ENCODE measurements at places on chromosomes 16 and 17.

- H3K4me3 ChIP-seq: peak overlapping the region; percentile 0
- H3K27me3 ChIP-seq: no peaks in the 10 kb centered on the region
- H3K4me1 ChIP-seq: peaks cover 58% of the 10 kb centered on the region
Measured at GRCh38 chr17:48194097-48194550, 86.6 kb downstream of the SNX11 start.

DNA sequence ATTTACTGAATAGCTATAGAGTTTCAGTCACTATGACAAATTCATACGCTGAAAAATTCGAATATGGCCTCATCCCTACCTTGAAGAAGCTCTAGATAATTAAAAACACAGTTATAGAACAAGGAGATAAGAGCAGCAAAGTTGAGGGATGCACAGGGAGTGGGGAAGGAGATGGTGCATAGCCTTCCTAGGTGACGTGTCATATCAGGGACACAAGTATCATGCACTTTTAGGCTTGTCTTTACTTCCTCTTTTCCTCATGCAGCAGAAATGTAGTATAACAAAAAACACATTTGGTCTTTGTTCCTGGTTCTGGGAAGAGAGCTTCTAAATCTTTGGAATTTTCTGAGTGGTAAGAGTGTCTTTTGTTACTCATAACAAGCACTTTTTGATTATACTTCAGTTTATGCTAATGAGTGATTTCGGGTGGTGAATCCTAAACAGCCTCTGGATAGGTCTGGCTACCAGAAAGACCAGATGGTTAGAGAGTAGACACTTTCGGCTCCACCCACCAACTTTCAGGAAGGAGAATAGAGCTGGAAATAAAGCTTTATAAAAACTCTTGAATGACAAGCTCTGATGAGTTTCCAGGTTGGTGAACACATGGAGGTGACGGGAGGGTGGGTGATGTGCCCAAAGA is 341.4 kb downstream of the UTP18 start:
- no peak overlapping the region for H3K4me3 ChIP-seq
- no peaks in the 10 kb centered on the region for H3K4me1 ChIP-seq
- H3K27me3 ChIP-seq: peaks cover 16% of the 10 kb centered on the region

- peak; percentile 90 for DNase-seq
- H3K27me3 ChIP-seq: no peaks in the 10 kb centered on the region
- H3K4me3 ChIP-seq: peak within 1 kb of the TSS; percentile 94
- peaks cover 55% of the 10 kb centered on the region for H3K4me1 ChIP-seq
- peaks cover 35% of the 10 kb centered on the region for H3K36me3 ChIP-seq
Measured at GRCh38 chr17:14069251-14070021, at the start of gene COX10. Gene COX10, plus strand, starts transcription at chr17:14069504. Its CDS starts 102 bp downstream, at chr17:14069606.

DNA sequence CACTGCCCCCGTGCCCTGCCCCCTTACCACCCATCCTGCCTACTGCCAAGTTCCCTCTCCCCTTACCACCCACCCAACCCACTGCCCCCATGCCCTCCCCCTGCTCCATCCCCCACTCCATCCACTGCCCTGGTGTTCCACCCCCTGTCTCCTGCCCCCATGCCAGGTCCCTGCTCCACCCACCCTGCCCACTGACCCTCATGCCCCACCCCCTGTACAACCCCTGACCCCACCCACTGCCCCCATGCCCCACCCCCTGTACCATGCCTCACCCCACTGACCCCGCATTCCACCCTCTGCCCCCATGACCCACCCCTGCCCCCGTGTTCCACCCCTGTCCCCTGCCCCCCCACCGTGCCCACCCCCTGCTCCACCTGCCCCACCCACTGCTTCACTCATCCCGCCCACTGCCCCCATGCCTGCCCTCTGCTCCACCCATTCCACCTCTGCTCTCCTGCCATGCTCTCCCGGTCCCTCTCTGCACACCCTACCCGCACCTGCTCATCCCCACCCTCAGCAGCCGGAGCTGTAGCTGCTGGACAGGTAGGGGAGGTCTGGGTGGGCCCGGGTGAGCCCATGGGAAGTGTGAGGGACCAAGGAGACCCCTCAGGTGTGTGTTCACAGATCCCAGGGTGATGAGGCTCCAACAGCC is 7.4 kb upstream of the FN3KRP start:
- H3K36me3 ChIP-seq: no peaks in the 10 kb centered on the region
- no peak overlapping the region for H3K4me3 ChIP-seq
- H3K27ac ChIP-seq: no peak overlapping the region
- H3K27me3 ChIP-seq: peaks cover 24% of the 10 kb centered on the region
- peaks cover 4% of the 10 kb centered on the region for H3K4me1 ChIP-seq

GRCh38 chr17:47223007-47223406 is 13.9 kb downstream of the MYL4 start:
- H3K27me3 ChIP-seq: peaks cover 46% of the 10 kb centered on the region
- H3K27ac ChIP-seq: no peak overlapping the region
- no peak overlapping the region for H3K4me3 ChIP-seq
- H3K36me3 ChIP-seq: no peaks in the 10 kb centered on the region
- DNase-seq: no peak
- H3K4me1 ChIP-seq: peaks cover 40% of the 10 kb centered on the region

DNA sequence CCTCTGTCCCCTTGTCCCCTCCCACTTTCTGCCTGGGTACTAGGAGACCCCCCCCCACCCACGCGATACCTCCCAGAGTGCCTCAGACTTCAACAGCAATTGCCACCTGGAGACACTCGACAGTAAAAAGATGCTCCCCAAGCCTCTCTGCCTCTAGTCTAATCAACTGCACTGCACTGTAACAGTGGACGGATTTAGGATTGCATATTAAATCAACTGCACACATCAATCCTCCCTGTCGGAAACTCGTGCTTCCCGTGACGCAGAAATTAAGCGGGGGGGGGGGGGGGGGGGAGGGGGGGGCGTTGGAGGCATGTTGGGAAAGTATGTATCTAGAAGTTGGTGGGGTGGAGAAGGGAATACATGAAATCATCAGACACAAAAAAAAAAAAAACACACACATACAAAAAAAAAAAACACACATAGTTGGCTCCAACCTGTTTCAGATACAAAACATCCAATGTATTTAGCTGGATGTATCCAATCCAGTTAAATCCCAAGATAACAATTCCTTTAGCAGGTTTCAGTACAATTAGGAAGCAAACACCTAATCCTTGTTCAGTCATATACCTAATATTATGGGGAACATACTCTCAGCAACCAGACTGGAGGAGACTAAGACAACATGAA is 29.7 kb downstream of the FAM222B start:
- peaks cover 31% of the 10 kb centered on the region for H3K4me1 ChIP-seq
- H3K27me3 ChIP-seq: no peaks in the 10 kb centered on the region
- peak overlapping the region; percentile 91 for H3K27ac ChIP-seq
- no peak for DNase-seq
- peaks cover 5% of the 10 kb centered on the region for H3K36me3 ChIP-seq

GRCh38 chr17:35898283-35899070 is 18.3 kb upstream of the CCL5 start:
- peaks cover 46% of the 10 kb centered on the region for H3K4me1 ChIP-seq
- peaks cover 4% of the 10 kb centered on the region for H3K27me3 ChIP-seq
- no peaks in the 10 kb centered on the region for H3K36me3 ChIP-seq
- H3K4me3 ChIP-seq: peak overlapping the region; percentile 11
- H3K27ac ChIP-seq: peak overlapping the region; percentile 64

- H3K4me3 ChIP-seq: no peak overlapping the region
- H3K36me3 ChIP-seq: no peaks in the 10 kb centered on the region
- no peak overlapping the region for H3K27ac ChIP-seq
- DNase-seq: no peak
- H3K4me1 ChIP-seq: no peaks in the 10 kb centered on the region
Measured at GRCh38 chr16:79542237-79542774, 58.2 kb downstream of the MAF start.

DNA sequence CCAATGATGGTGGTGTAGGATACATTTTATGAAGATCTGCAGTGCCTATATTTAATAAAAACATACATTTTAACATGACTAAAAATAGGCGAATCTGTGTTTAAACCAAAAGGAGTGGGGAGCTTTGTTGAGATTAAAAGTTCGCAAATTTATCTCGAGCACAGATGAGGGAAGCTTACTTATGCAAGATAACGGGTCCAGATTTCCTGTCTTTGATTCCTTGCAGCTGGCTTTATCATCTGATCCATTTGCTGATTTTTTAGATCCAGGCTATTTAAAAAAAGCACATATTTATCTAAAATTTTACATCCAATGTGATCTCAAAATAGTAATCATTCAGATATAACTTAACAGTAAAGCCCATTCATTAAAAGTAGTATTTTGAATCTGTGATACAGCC is 57.0 kb upstream of the INTS2 start:
- H3K36me3 ChIP-seq: peaks cover 41% of the 10 kb centered on the region
- no peaks in the 10 kb centered on the region for H3K4me1 ChIP-seq
- no peak for DNase-seq
- H3K4me3 ChIP-seq: no peak overlapping the region
- no peaks in the 10 kb centered on the region for H3K27me3 ChIP-seq

DNA sequence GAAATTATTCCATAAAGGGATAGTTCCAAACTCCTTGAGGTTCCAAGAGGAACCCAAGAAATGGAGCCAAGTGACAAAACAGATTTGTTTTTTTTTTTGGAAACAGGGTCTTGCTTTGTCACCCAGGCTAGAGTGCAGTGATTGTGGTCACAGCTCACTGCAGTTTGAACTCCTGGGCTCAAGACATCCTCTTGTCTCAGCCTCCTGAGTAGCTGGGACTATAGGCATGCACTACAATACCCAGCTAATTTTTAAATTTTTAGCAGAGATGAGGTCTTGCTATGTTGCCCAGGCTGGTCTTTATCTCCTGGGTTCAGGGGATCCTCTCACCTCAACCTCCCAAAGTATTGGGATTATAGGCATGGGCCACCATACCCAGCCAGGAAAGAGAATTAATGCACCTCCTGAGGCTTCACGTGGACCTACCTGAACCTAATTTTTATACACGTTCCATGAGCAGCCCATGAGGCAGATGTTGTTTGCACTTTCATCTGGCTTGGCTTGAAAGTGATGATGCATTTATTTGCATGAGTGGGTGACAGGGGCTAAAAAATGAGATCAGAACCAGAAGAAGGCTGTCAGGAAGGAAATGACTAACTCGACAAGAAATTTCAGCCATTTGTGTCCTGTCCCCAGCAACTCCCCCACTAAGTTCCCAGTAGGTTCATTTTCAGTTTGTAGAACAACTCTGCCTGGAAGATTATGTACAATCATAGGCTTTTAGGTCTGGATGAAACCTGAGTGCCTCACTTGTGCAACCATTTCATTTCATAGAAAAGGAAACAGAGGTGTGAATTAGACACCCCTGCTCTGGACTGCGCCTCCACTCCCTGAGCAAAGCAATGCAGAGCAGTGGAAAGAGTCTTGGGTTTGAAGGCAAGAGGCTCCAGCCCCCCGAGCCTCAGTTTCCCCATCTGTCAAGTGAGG is 10.3 kb upstream of the IRF8 start:
- peaks cover 16% of the 10 kb centered on the region for H3K27me3 ChIP-seq
- H3K4me3 ChIP-seq: no peak overlapping the region
- no peaks in the 10 kb centered on the region for H3K36me3 ChIP-seq
- DNase-seq: no peak

GRCh38 chr17:44241106-44241624 is 21.7 kb upstream of the UBTF start:
- peaks cover 9% of the 10 kb centered on the region for H3K4me1 ChIP-seq
- H3K36me3 ChIP-seq: no peaks in the 10 kb centered on the region
- H3K4me3 ChIP-seq: no peak overlapping the region
- H3K27me3 ChIP-seq: peaks cover 16% of the 10 kb centered on the region

GRCh38 chr17:81821603-81822311 is 11.3 kb downstream of the MCRIP1 start:
- H3K36me3 ChIP-seq: peaks cover 3% of the 10 kb centered on the region
- H3K27me3 ChIP-seq: peaks cover 16% of the 10 kb centered on the region
- peaks cover 14% of the 10 kb centered on the region for H3K4me1 ChIP-seq
- no peak overlapping the region for H3K4me3 ChIP-seq
- H3K27ac ChIP-seq: peak overlapping the region; percentile 11
- DNase-seq: peak; percentile 57

- DNase-seq: no peak
- H3K27me3 ChIP-seq: peaks cover 17% of the 10 kb centered on the region
- H3K4me3 ChIP-seq: no peak overlapping the region
Measured at GRCh38 chr17:63429766-63430165, 16.3 kb downstream of the CYB561 start.

GRCh38 chr16:28528463-28528867 is 10.3 kb downstream of the NUPR1 start:
- no peak for DNase-seq
- no peak overlapping the region for H3K4me3 ChIP-seq
- H3K36me3 ChIP-seq: no peaks in the 10 kb centered on the region
- peaks cover 17% of the 10 kb centered on the region for H3K27me3 ChIP-seq

- peak overlapping the region; percentile 64 for H3K27ac ChIP-seq
- H3K4me1 ChIP-seq: no peaks in the 10 kb centered on the region
- no peak for DNase-seq
- no peaks in the 10 kb centered on the region for H3K27me3 ChIP-seq
- peaks cover 13% of the 10 kb centered on the region for H3K36me3 ChIP-seq
Measured at GRCh38 chr16:1401758-1402154, 12.7 kb downstream of the UNKL start.

- H3K4me3 ChIP-seq: no peak overlapping the region
- no peak overlapping the region for H3K27ac ChIP-seq
- no peak for DNase-seq
- no peaks in the 10 kb centered on the region for H3K36me3 ChIP-seq
- H3K4me1 ChIP-seq: no peaks in the 10 kb centered on the region
Measured at GRCh38 chr17:73990290-73990689, 213.2 kb upstream of the RPL38 start.

GRCh38 chr17:34374457-34374856 is 11.4 kb upstream of the CCL1 start:
- peaks cover 9% of the 10 kb centered on the region for H3K27me3 ChIP-seq

GRCh38 chr17:18259621-18260331 is 686 bp upstream of the MIEF2 start:
- H3K27me3 ChIP-seq: no peaks in the 10 kb centered on the region
- peaks cover 13% of the 10 kb centered on the region for H3K36me3 ChIP-seq
- H3K27ac ChIP-seq: peak overlapping the region; percentile 86
- H3K4me1 ChIP-seq: peaks cover 44% of the 10 kb centered on the region
- DNase-seq: no peak
- peak overlapping the region; percentile 75 for H3K4me3 ChIP-seq

DNA sequence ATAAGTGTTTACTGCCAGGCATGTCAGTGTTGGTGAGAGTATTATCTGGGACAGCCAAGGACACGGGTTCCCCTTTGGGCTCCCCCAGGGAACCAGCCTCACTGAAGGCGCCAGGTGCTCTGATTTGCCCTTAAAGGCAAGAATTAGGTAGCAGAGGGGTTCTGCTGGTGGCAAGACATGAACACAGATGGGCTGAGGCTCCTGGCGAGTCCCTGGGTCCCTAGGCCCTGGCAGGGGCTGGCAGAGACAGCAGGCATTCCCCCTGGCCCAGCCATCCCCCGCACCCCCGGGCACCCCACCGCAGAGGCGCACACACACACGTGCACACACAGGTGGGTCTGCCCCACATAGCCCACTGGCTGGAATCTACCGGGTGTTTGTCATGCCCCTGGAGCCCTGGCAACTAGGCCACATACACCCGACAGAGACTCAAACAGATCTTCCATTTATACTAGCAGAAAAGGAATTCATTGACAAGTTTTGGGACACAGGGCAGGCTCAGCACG is 153.3 kb downstream of the C16orf78 start:
- no peak overlapping the region for H3K4me3 ChIP-seq
- H3K27ac ChIP-seq: no peak overlapping the region
- DNase-seq: no peak
- peaks cover 22% of the 10 kb centered on the region for H3K4me1 ChIP-seq
- no peaks in the 10 kb centered on the region for H3K36me3 ChIP-seq

All from activated naive CD4-positive, alpha-beta T cell treated with anti-CD3 and anti-CD28 coated beads, Interleukin-2, amount 10 ng/mL, durations not matched to agents 7 days and 5 days (primary cell).